ENCODE measurements at places on chromosomes 6 and 20. TPM values are rescaled to one million over a fixed set of nuclear protein-coding genes. Genes with fewer than 3 reads are reported as not detected.

The RAET1L gene
- total RNA-seq = not detected

DNA sequence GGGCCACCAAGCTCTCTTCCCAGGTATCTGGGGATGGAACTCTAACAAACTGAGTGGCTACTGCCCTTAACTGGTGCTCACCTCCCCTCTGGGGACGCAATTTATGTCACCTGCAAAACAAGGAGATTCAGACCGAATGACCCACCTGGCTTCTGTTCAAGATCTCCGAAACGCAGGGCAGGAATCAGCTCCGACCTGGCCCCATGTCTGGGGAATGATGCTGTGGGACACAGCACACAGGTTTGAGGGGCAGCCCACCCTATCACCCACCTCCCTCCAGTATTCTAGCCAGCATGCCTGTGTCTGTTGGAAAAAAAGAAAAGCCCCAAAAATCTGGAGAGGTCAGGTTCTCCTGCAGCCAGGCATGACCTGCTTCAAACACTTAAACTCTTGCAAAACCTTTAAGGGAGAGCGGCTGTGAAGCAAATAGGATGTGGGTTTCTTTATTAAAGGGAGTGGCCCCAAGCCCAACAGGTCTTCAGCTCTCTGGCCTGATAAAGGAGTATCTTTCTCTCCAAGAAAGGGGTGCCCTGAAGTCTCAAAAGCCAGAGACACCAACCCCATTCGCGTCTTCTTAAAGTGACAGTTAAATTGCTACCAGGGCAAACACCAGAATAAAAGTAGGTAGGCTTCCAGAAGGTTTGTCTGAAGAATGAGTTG lies 6.4 kb downstream of the PREX1 start:
- no peak for DNase-seq
- H3K27ac ChIP-seq = no peak overlapping the region
- H3K36me3 ChIP-seq = no peaks in the 10 kb centered on the region
- no peaks in the 10 kb centered on the region for H3K4me1 ChIP-seq
- H3K4me3 ChIP-seq = no peak overlapping the region

The ZBTB9 gene
- total RNA-seq = 1.9 TPM

GRCh38 chr6:75143191-75143590 lies 62.7 kb downstream of the COL12A1 start:
- no peaks in the 10 kb centered on the region for H3K27me3 ChIP-seq
- H3K27ac ChIP-seq = no peak overlapping the region
- DNase-seq = no peak
- H3K4me3 ChIP-seq = no peak overlapping the region
- no peaks in the 10 kb centered on the region for H3K4me1 ChIP-seq
- no peaks in the 10 kb centered on the region for H3K36me3 ChIP-seq

The CRISP3 gene
- total RNA-seq = 9.2 TPM

DNA sequence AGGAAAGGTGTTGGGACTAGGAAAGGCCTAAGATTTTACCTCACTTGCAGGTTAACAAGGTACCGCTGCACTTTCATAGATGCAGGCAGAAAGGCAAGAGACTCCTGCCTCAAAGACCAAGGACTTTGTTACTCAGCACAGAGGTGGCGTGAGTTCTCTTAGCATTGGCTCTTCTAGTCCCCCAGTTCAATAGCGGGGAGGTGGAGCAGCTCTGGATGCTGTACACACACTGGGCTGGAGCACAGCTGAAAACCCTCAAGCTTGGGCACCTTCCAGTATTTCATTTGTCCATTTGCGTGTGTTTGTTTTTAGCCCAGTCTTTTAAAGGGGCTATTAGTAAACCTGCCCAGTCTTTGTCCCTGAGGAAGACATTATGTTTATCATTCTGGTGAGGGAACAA lies 345.2 kb downstream of the FARS2 start:
- H3K4me1 ChIP-seq = no peaks in the 10 kb centered on the region
- no peak overlapping the region for H3K27ac ChIP-seq
- no peaks in the 10 kb centered on the region for H3K27me3 ChIP-seq
- H3K4me3 ChIP-seq = no peak overlapping the region
- H3K36me3 ChIP-seq = no peaks in the 10 kb centered on the region
- no peak for DNase-seq

DNA sequence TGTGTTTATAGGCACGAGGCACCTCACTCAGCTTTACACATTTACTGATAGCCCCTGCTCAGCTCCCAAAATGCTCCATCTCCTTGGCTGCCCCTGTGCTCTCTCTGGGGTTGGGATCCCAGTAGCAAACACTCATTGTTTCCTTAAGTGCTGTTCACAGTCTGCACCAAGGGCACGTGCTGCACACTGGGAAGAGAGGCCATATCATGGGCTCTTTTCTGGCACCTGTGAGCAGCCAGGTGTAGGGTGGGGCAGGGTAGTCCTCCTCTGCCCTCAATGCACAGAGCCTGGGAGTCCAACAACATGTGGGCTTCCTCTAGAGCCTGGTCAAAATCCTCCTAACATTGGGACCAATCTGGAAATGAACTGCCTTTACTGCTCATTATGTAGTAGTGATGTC lies 67.9 kb downstream of the BANF2 start:
- no peaks in the 10 kb centered on the region for H3K36me3 ChIP-seq
- no peak overlapping the region for H3K27ac ChIP-seq
- DNase-seq = no peak
- H3K4me1 ChIP-seq = no peaks in the 10 kb centered on the region
- no peak overlapping the region for H3K4me3 ChIP-seq

GRCh38 chr20:2101057-2101864 lies at the start of gene STK35:
TSS of gene STK35 (plus strand) at chr20:2101827. CDS start at chr20:2101882, 55 bp downstream.
- no peaks in the 10 kb centered on the region for H3K36me3 ChIP-seq
- peak within 1 kb of the TSS; percentile 99 for H3K27ac ChIP-seq
- no peak for DNase-seq
- H3K4me3 ChIP-seq = peak within 1 kb of the TSS; percentile 92
- H3K4me1 ChIP-seq = peaks cover 14% of the 10 kb centered on the region
- H3K27me3 ChIP-seq = no peaks in the 10 kb centered on the region

- no peaks in the 10 kb centered on the region for H3K4me1 ChIP-seq
- DNase-seq = no peak
- no peaks in the 10 kb centered on the region for H3K36me3 ChIP-seq
- no peaks in the 10 kb centered on the region for H3K27me3 ChIP-seq
These were observed 1321.3 kb downstream of the HACE1 start for GRCh38 chr6:103538381-103538780.

The RBM24 gene
- 2.5 TPM for total RNA-seq

The C20orf202 gene
- total RNA-seq = not detected

DNA sequence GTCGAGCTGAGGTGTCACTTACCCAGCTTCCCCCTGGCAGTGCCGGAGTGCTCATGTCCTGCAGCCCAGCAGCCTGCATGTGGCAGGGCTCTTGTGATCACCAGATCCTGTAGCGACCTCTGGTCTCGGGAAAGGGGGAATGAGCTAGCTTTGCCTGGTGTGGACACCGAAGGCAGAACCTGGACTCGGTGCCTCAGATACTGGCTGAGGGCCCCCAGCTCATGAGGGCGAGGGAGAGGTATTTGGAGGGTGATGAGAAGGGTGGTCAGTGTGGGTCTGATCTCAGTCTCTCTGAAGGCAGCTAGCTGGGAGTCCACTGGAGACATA lies 26.3 kb downstream of the SUN5 start:
- H3K4me3 ChIP-seq = no peak overlapping the region
- H3K27ac ChIP-seq = no peak overlapping the region
- no peaks in the 10 kb centered on the region for H3K27me3 ChIP-seq
- no peak for DNase-seq
- H3K36me3 ChIP-seq = no peaks in the 10 kb centered on the region

DNA sequence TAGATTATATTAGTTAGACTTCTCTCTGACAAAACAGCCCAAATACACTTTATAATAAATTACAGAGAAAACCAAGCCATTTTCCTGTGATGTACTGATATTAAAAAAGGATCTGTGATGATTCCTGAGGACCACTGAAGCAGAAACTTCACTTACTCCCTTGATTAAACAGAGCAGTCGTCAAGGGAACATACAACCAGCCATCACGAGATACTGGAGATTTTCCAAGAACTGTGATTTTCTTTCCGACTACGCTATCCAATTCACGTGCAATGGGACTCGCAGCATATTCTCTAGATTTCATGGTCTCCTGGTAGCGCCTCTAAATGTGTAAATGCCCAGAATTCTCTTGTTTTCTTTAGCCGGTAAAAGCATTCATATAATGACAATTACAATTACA lies 377.4 kb downstream of the PHF3 start:
- H3K4me1 ChIP-seq = no peaks in the 10 kb centered on the region
- no peak overlapping the region for H3K27ac ChIP-seq

Measured in breast epithelium (tissue), 4 donors.